ENCODE measurements at places on chromosomes 4 and X. TPM values are rescaled to one million over a fixed set of nuclear protein-coding genes. Genes with fewer than 3 reads are reported as not detected.

- DNase-seq: no peak
- peak overlapping the region; percentile 24 for H3K27ac ChIP-seq
- no peaks in the 10 kb centered on the region for H3K27me3 ChIP-seq
- H3K36me3 ChIP-seq: peaks cover 27% of the 10 kb centered on the region
- H3K4me1 ChIP-seq: peaks cover 19% of the 10 kb centered on the region
- H3K4me3 ChIP-seq: no peak overlapping the region
Measured at GRCh38 chr4:41656572-41657520, 91.7 kb downstream of the PHOX2B start.

The CXCL1 gene
- total RNA-seq: 7.0 TPM

DNA sequence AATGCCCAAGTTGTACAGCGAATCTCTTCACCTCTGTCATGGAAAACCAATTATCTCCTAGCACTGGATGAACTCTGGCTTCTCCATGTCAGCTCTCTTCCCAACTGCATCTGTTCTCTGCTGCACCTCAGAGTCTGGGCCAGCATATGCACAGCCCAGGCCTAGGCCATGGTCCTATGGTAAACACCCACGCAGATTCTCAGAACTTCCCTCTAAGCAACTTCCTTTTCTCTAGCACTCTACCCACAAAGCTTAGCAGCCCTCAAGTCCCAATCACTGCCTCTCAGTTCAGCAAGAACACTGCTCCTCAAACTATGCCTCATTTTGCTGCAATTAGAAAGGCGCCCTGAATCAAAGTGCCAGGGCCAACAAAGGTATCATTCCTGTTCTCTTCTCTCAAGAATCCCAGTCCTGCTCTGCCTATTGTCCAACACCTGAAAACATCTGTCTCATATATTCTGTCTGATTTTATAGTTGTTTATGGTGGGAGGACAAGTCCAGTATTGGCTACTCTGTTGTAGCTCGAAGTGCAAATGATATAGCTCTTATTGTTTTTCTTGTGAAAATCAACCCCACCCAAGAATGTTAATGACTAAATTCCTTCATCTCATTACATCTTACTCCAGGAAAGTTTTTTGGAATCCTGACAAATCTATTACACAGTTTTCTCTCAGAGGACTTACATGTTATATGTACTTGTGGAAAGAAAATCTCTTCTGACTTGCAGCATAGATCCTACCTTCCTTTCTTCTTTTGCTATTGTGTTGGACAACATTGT, 85.4 kb downstream of the DCHS2 start:
- H3K4me3 ChIP-seq: no peak overlapping the region
- no peaks in the 10 kb centered on the region for H3K4me1 ChIP-seq

GRCh38 chr4:123877551-123877950, 481.0 kb downstream of the SPRY1 start:
- H3K36me3 ChIP-seq: no peaks in the 10 kb centered on the region
- no peaks in the 10 kb centered on the region for H3K27me3 ChIP-seq
- DNase-seq: no peak
- H3K4me3 ChIP-seq: no peak overlapping the region
- no peak overlapping the region for H3K27ac ChIP-seq
- no peaks in the 10 kb centered on the region for H3K4me1 ChIP-seq

DNA sequence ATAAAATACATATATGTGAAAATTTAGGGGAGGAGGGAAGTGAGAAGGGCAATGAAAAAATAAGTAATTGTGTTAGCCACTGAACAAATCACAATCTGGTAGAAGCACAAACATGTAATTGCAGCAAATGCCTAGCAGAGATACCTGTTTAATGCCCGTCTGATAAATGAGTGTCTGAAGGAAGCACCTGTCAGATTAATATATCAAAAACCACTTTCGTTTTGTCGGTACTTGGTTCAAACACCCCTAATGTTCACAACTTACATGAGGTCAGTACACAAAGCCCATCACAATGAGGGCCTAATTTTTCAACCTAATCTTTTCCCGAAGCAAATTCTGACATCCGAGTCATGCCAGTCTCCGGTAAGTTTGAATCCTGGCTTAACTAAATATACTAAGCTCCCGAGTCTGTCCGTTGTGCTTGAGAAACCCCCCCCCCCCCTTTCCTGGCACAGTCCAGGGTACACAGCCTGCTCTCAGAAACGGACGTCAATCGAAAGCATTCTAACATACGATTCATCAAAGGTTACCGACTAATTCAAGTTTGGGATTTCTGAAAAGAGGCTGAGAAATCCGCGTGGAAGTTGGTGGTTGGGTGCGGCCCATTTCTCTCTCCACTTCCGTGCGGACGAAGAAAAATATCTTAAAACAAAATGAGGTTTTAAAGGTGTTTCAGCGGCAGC, 758 bp downstream of the SDAD1 start:
- H3K27me3 ChIP-seq: no peaks in the 10 kb centered on the region
- peak overlapping the region; percentile 82 for H3K4me3 ChIP-seq
- no peak for DNase-seq
- H3K36me3 ChIP-seq: peaks cover 3% of the 10 kb centered on the region
- H3K4me1 ChIP-seq: peaks cover 21% of the 10 kb centered on the region

DNA sequence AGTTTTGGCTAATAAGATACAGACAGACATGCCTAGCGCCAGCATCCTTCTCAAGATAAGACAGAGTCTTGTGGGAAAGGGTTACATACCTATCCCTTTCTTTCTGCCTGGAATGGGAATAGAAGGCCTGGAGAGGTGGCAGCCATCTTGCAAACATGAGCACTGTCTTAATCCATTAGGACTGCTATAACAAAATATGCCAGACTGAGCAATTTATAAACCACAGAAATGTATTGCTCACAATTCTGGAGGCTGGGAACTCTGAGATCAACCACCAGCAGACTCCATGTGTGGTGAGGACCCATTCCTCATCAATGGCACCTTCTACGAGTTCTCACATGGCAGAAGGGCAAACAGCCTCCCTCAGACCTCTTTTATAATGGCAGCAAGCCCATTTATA, 26.5 kb upstream of the NEIL3 start:
- DNase-seq: no peak
- no peaks in the 10 kb centered on the region for H3K36me3 ChIP-seq
- H3K4me3 ChIP-seq: no peak overlapping the region
- H3K27ac ChIP-seq: no peak overlapping the region
- peaks cover 5% of the 10 kb centered on the region for H3K4me1 ChIP-seq

DNA sequence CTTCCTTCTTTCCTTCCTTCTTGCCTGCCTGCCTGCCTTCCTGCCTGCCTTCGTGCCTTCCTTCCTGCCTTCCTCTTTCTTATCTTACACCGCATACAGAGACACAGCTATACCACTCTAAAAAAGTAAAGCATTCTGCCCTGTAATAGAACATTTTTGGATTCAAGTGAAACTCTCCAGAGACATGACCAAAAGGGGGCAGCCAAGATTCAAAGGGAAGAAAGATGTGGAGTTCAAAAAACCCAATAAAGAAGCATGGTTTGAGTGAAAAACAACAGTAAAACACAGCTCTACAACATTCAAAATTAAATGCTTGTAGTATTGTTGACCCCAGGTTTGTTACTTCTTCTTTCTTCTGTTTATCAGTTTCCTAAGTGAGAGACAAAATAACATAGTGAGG, 914.9 kb upstream of the PCDH7 start:
- no peak for DNase-seq
- H3K4me3 ChIP-seq: no peak overlapping the region
- H3K27me3 ChIP-seq: no peaks in the 10 kb centered on the region
- no peaks in the 10 kb centered on the region for H3K36me3 ChIP-seq

- H3K4me1 ChIP-seq: no peaks in the 10 kb centered on the region
- H3K27ac ChIP-seq: no peak overlapping the region
- H3K27me3 ChIP-seq: no peaks in the 10 kb centered on the region
- H3K36me3 ChIP-seq: no peaks in the 10 kb centered on the region
- no peak for DNase-seq
Measured at GRCh38 chr4:68683034-68683433, 12.6 kb upstream of the UGT2B15 start.

GRCh38 chrX:3540105-3540504, 173.3 kb downstream of the PRKX start:
- no peak overlapping the region for H3K4me3 ChIP-seq
- no peak overlapping the region for H3K27ac ChIP-seq
- no peaks in the 10 kb centered on the region for H3K27me3 ChIP-seq
- no peaks in the 10 kb centered on the region for H3K36me3 ChIP-seq

DNA sequence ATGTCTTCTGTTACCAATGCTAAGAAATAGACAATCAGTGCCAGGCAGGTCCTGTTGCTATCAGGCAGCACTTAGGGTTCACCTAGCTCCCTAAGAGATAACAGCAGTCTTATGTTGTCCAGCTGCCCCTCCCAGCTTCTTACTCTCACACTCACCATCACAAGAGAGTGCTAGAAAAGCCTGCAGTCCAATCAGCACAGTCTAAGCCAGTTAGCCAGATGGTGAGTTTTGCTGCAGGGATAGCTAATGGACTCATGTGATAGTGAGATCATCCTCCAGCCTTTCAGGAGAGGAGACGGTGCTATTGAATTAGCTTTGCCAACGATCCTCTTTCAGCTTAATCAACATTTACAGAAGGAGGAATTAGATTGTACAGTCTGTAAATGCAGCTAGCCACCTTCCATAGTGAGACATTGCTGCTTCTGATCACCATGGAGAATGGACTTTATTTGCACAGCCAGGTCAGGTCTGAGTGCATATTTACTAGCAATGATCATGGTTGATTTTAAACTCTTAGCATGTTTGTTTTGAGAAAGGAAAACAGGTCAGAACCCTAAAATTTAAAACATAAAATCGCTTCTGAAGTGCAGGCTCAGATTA, 438.3 kb downstream of the CENPC start:
- H3K27ac ChIP-seq: no peak overlapping the region
- no peaks in the 10 kb centered on the region for H3K36me3 ChIP-seq
- no peak for DNase-seq

GRCh38 chrX:12463873-12464272, 325.6 kb downstream of the FRMPD4 start:
- H3K4me1 ChIP-seq: no peaks in the 10 kb centered on the region
- no peak overlapping the region for H3K27ac ChIP-seq
- no peaks in the 10 kb centered on the region for H3K36me3 ChIP-seq

DNA sequence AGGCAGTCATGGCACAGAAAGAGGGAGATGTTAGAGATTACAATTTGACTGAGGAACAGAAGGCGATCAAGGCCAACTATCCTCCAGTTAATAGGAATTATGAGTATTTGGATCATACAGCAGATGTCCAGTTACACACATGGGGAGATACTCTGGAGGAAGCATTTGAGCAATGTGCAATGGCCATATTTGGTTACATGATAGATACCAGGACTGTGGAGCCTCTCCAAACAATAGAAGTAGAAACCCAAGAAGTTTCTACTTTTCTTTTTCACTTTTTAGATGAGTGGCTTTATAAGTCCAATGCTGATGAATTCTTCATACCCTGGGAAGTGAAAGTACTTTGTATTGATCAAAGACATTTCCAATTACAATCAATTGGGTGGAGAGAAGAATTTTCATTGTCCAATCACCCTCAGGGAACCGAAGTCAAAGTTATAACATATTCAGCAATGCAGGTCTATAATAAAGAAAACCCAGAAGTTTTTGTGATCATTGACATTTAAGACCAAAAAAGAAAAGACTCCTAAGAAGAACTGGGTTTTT, 139.1 kb downstream of the MAB21L2 start:
- peaks cover 13% of the 10 kb centered on the region for H3K4me1 ChIP-seq
- no peak overlapping the region for H3K27ac ChIP-seq
- DNase-seq: no peak
- no peaks in the 10 kb centered on the region for H3K36me3 ChIP-seq
- H3K27me3 ChIP-seq: no peaks in the 10 kb centered on the region
- no peak overlapping the region for H3K4me3 ChIP-seq

GRCh38 chrX:34401411-34401810, 255.7 kb downstream of the TMEM47 start:
- H3K27ac ChIP-seq: no peak overlapping the region
- no peak for DNase-seq
- no peaks in the 10 kb centered on the region for H3K4me1 ChIP-seq
- H3K36me3 ChIP-seq: no peaks in the 10 kb centered on the region
- H3K27me3 ChIP-seq: no peaks in the 10 kb centered on the region

The FAAH2 gene
- 6.1 TPM for total RNA-seq

The HTRA3 gene
- 15.5 TPM for total RNA-seq
